ENCODE measurements at places on chromosomes 16 and 17.

DNA sequence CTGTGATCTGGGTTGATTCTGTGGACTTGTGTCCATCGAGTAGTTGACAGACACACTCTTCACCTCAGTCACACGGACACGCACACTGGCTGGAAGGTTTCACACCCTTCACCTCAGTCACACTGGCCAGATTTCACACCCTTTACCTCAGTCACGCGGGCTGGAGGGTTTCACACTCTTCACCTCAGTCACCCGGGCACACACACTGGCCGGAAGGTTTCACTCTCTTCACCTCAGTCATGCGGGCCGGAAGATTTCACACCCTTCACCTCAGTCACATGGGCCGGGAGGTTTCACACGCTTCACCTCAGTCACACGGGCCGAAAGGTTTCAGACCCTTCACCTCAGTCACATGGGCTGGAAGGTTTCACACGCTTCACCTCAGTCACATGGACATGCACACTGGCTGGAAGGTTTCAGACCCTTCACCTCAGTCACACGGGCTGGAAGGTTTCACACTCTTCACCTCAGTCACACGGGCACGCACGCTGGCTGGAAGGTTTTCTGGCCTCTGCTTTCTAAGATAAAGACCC, 96.2 kb downstream of the PGS1 start:
- no peak for DNase-seq

GRCh38 chr17:8153957-8154607, 1.9 kb upstream of the PER1 start:
- peak; percentile 99 for DNase-seq

DNA sequence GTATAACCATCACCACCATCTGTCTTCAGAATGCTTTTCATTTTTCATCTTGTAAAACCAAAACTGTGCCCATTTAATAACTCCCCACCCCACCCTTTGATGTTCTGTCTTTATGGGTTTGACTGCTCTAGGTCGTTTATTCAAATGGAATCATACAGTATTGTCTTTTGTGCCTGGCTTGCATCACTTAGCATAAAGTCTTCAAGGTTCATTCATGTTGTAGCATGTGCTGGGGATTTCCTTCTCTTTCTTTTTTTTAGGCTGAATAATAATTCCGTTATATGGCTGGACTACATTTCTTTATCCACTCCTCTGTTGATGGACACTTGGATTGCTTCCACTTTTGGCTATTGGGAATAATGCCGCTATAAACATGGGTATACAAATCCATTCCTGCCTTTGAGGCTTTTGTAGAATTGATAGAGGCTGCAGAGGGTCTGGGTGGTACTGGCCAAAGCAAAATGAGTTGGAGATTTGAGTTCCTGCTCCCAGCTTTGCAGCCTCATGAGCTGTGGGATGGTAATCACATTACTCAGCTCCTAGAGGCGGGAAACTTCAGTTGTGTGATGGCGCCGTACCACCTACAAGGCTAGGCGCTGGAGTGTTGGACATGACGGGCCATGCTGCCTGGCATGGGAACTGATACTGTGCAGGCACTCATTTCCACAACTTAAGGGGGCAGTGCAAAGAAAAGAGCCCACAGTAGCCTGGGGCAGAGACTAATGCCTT, 64.8 kb downstream of the CLEC16A start:
- no peak for DNase-seq

DNA sequence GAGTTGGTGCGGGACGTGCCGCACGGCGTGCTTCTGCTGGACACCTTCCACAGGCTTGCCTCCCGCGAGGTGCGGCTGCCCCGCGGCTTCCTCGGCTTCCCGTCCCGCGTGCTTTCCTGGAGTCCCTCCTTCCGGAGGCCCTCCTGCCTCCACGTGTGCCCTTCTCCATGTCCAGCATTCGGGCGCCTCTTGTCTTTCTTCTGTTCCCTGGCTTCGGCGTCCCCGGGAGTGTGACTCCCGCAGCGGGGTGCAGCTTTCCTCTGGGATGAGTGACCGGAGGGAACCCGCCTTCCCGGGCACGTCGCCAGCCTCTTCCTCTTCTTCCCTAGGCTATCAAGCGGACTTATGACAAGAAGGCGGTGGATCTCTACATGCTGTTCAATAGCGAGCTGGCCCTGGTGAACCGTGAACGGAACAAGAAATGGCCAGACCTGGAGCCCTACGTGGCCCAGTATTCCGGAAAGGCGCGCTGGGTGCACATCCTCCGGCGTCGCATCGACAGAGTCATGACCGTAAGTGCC, 23.0 kb downstream of the DNAH2 start:
- no peak for DNase-seq

DNA sequence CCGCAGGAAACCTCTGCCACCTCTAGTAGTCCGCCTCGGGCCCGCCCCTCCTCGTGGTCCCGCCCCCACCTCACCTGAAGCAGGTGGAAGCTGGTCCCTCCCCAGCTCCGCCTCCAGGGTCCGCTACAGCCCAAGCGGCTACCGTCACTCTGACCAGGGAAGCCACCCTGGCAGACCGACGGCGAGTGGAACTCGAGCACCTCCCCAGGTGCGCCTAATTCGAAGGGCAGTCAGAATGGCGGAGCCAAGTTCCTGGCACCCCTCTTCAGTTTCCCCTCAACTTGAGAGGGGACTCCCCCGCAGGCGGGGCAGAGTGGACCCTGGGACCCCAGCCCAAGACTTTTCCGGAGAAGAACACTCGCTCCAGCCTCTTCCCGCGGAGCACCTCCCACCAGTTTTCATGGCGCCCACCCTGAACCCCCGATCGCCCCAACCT, 507 bp downstream of the FHOD1 start:
- DNase-seq = peak; percentile 85

GRCh38 chr17:78108726-78109488, 19.6 kb downstream of the TMC6 start:
- DNase-seq = no peak

- no peak for DNase-seq
These were observed 328.5 kb downstream of the SNX29 start for GRCh38 chr16:12304861-12305596.

DNA sequence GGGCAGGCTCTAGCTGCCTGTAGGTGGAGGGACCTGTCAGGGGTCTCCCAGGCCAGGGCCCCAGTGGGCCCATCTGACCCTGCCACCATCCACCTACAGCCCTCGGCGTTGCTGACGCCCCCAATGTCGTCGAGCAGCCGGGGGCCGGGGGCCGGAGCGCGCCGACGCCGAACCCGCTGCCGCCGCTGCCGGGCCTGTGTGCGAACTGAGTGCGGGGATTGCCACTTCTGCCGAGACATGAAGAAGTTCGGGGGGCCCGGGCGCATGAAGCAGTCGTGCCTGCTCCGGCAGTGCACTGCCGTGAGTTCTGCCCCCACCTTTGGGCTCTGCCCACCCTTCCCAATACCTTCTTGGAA, 2.2 kb downstream of the FBXL19 start:
- no peak for DNase-seq

GRCh38 chr16:79150632-79151310, 449.8 kb downstream of the MAF start:
- DNase-seq = no peak

DNA sequence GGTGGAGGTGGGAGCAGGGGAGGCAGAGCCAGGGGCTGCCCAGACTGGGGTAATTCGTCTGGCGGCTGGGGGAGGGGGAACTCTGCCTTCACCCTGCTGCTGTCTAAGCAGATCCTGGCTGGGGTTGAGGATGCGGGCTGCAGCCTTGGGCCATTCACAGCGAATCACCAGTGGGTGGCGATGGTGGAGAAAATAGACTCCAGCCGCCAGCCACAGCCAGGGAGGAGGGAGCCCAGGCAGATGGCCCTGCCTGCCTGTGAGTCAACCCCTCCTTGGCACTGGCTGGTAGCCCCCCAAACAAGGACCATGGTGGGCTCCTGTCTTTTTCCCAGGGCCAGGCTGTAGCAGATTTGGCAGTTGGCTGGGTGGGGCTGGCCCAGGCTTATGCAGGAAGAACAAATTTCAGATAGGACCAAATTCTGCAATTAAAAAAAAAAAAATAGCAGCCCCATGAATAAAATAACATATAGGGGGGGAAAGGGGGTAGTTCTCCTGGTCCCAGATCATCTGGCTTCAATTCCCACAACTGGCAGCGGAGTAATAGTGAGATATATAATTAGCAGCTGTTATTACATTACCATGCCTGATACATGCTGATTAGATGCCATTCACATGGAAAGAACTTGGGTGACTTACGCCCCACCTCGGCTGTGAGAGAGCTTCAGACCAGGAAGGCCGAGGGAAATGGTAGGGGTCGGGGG, 41.5 kb upstream of the CDH5 start:
- no peak for DNase-seq

DNA sequence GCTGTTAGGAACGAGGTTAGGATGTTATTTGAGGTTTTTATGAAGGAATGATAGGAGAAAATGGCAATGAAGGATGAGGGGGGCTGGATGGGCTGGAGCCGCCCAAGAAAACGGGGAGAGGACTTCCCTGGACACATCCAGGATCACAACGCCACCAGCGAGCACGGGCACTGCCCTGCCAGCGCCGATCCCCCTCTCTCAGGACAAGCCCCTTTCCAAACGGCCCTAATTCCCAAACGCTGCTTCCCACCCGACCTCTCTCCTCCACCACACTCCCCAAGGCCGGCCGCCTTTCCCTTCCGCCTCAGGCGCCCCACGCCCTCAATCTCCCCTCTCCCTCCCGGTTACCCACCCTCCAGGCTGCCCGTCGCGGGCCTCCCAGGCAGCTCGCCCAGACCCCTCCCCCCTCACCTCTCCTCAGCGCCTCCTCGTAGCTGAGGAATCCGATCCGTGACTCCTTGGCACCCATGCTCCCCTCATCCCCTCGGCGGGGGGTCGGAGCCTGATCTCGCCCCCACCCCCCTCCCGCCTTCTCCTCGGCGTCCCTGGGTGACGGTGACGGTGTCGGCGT, 377 bp downstream of the USP32 start:
- peak; percentile 11 for DNase-seq

DNA sequence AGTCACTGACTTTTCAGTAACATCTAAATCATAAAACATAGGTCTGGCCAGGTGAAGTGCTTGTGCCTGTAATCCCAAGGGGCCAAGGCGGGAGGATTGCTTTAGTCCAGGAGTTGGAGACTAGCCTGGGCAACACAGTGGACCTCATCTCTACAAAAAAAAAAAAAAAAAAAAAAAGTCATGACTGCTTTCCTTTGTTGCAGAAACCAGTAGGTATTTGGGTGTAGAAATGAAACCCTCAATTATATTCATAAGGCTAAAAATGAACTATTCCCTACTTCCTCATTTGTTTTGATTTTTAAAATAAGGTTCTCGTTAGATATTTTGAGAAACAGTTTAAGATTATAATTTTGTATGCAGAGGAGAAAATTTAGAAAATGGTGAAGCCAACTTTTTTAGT, 26.0 kb downstream of the PITPNC1 start:
- DNase-seq = no peak

- DNase-seq = no peak
These were observed 106.6 kb downstream of the N4BP1 start for GRCh38 chr16:48503336-48503735.

DNA sequence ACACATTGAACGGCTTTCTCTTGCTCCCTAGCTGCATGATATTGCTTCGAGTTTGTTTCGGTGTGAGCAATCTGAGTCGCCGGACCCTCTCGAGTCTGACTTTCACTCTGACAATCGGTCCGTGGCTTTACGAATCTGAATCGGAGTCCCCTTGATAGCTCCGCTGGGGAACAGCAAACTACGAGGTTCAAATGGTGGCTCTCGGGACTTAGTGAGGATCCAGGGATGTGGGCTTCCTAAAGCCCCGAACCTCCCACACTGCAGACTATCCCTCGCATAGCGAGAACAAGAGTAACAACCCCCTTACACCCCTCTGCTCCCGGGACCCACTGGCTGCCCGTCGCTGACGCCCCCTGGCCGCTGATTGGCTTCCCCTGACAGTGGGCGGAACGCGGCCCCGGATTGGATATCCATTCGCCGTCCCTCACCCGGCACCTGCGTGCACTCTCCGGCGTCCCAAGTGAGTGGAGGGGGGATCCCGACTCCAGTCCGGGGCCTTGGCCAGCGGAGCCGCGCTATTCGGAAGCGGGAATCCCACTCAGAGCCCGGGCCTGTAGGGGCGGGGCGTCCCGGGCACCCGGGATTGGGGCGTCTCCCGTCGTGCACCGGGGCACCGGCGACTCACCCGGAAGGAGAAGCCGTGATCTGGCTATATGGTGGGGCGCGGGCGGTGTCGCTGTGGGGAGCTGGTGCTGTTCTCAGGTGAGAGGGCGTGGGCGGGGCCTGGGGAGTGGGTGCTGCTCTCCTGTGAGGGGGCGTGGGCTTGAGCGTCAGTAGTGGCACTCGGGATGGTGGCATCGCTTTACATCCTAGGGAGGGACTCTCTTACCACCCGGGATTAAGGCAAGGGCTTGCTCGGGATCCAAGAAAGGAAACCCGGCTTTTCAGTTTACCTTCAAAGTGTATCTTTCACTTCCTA, at the start of gene SNX11:
TSS of gene SNX11 (plus strand) at position 630 of the 919 bp plus-strand sequence. CDS start 4,278 bp downstream, outside the sequence.
- DNase-seq = peak; percentile 85

- no peak for DNase-seq
These were observed 14.5 kb downstream of the SPIRE2 start for GRCh38 chr16:89842471-89843408.

DNA sequence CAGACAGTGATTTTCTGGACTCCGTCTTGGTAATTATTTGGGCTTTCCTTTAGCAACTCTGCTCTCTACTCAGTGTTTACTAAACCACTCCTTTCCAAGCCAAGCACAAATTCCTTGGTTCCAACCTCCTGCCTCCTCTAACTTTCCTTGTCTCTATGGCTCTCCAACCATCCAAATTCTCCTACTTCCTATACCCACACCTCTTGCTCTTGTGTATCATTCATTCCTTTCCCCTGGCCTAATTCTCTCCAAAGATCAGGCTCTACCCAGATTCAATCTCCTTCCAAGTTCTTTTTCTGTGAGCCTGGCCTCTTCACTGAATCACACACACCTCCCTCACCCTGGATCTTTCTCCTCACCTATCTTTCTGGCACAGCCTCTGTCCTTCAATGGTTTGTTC, 1.1 kb downstream of the NEURL4 start:
- DNase-seq = no peak

GRCh38 chr16:88387941-88388627, 5.3 kb downstream of the ZNF469 start:
- DNase-seq = peak; percentile 87

DNA sequence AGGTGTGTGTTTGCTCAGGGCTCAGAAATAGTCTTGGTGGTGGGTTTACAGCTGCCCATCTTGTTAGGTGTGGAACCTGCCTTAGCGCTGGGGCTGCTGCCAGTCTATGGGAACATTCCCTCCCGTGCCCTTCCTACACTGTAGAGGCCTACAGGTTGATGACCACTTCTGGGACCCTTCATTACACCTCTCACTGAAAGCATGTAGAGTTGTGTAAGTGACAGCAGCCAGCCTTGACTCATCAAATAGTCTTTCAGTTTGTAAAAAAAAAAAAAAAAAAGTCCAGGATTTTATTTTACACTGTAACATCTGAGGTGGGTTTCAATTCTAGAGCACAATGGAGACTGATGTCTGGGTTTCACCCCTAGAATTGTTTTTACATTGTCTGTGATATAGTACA, 193.9 kb downstream of the SPECC1 start:
- DNase-seq = no peak

GRCh38 chr17:68456339-68457167, 743 bp downstream of the WIPI1 start:
- DNase-seq = peak; percentile 78

All from mucosa of gallbladder (tissue), 1 donor.